ENCODE measurements at places on chromosomes 7 and 10.

- DNase-seq = no peak
Observed at GRCh38 chr7:32935558-32935957, 21.7 kb upstream of the FKBP9 start.

DNA sequence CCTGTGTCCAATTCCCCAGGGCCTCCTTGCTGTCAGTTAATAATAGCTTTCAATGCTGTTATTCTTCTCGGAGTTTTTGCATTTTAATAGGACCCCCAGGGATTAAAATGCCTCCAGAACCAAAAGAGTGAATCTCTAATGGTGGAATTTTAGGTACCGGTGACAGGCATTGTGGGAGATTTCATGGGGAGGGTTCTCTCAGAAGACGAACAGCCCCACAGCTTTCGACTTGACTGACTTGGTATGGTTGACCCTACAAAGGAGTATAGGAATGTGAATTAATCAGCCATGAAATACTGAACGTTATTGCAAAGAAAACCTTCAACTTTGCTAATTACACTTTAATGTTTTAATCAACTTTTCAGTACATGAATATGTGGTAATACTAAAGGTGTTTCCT, 206.3 kb upstream of the FZD8 start:
- DNase-seq = no peak

- DNase-seq = no peak
Observed at GRCh38 chr7:4068286-4068685, 613.8 kb upstream of the FOXK1 start.

GRCh38 chr10:131094527-131095312, 216.8 kb downstream of the TCERG1L start:
- DNase-seq = no peak

- no peak for DNase-seq
Observed at GRCh38 chr10:132860532-132860931, 74.6 kb upstream of the NKX6-2 start.

- DNase-seq = no peak
Observed at GRCh38 chr7:79749856-79750255, 296.4 kb upstream of the MAGI2 start.

DNA sequence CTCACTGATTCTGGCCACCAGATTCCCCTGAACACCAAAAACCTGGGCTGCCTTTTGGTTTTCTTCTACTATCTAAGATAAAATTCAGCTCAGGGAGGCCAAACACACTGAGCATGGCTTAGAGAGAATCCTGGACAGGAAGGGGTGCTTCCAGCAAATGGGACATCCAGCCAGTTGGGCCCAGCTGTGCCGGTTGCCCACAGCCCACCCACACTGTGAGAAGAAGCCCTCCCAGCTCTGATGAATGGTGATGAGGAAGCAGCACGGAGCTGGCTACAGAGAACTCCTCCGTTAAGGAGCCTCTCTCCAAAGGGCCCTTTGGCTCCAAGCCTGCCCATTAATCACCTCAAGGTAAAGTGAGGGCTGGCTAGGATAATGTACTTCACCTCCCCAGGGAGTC, 15.9 kb downstream of the LRRC18 start:
- DNase-seq = no peak

GRCh38 chr10:95841661-95842498, 65.9 kb upstream of the CC2D2B start:
- DNase-seq = no peak

DNA sequence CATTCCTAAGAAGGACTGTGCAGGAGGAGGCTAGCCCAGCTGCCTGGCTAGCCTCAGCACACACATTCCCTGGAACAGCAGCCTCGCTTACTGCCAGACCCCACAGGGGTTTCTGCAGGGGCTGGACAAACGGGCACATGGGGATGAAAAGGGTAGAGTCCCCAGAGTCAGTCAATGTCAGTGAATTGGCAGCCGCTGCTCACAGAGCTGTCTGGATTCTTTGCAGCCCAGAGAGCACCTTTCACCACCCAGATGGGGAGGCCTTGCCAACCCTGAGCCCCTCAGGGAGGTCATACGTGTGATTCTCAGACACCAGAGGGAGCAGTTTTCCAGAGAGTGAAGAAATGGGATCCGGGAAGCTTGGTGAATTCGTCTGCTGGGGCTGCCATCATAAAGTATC, 143.3 kb downstream of the KCNMA1 start:
- no peak for DNase-seq

GRCh38 chr10:2933519-2933918, 133.8 kb upstream of the PFKP start:
- DNase-seq = no peak

- DNase-seq = no peak
Observed at GRCh38 chr7:140475747-140476333, 3.5 kb downstream of the MKRN1 start.

- no peak for DNase-seq
Observed at GRCh38 chr7:43799605-43800004, 41.1 kb downstream of the BLVRA start.

GRCh38 chr10:18713077-18713476, 53.8 kb downstream of the ARL5B start:
- no peak for DNase-seq

- no peak for DNase-seq
Observed at GRCh38 chr7:99741441-99741795, 6.4 kb upstream of the CYP3A7 start.

GRCh38 chr10:110141185-110141584, 66.2 kb upstream of the MXI1 start:
- DNase-seq = no peak

- DNase-seq = no peak
Observed at GRCh38 chr10:102245932-102246251, 560 bp downstream of the GBF1 start.

GRCh38 chr7:28900311-28900710, 57.8 kb downstream of the TRIL start:
- DNase-seq = no peak

GRCh38 chr10:51861731-51862130, 162.3 kb upstream of the CSTF2T start:
- DNase-seq = no peak

DNA sequence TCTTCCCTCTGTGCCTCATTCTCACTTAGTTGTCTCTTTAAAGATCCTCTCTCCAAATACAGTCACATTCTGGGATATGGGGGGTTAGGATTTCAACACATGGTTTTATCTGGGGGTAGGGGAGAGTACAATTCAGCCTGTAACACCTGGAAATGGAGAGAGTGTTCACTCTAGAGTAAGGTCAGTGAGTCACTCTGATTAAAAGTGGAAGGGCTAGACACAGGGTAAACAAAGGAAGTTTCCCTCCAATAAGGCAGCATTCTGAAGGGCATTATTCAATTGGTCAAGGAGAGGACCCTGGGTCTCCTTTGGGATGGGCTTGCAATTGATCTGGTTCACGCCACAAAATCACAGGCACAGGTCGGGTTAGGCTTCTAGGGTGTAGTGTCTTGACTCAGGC, 232.8 kb upstream of the NPSR1 start:
- DNase-seq = no peak

GRCh38 chr10:35027567-35027966, 62.6 kb downstream of the CUL2 start:
- no peak for DNase-seq

- no peak for DNase-seq
Observed at GRCh38 chr10:31838709-31839108, 89.9 kb downstream of the ARHGAP12 start.

DNA sequence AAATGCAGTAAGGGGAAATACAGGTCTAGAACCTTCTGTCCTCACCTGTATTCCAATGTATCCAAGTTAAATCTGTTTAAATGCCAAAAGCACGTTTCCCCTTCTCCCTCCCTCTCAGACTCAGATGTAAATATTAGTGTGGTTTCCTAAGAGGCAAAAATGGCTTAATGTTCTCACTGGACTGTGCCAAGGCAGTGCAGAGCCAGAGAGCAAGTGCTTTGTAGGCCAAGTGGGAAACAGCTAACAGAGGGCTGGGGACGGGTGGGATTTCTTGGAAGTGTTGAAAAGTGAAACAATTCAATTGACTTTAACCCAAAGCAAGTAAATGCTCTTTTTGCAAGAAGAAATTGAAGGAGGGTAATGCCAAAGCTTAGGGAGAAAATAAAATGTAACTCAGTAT, 103.1 kb downstream of the GSAP start:
- no peak for DNase-seq
